Stimulated activated CD8-positive, alpha-beta memory T cell treated with anti-CD3 and anti-CD28 coated beads, Interleukin-4, amount 100 ng/mL, for 1 hour (primary cell): ENCODE measurements at places on chromosomes 7 and 10.

DNA sequence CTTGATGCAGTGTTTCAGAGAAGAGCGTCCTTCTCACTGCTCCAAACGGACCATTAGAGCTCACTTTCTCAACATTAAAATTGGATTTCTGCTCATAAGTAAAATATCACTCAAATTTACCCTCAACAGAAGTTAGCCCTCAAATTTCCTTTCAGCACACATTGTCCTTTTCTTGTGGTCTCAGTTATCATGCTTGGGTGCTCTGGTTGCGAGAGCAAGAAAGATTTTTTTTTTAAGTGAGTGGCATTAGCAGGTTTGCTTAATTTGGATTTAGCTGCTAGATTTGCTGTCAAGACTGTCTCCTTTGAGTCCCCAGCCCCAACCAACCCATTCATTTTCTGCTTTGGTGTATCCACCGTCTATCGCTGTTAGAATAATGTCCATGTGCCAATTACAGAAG is 2.6 kb upstream of the CH25H start:
- no peak for DNase-seq

DNA sequence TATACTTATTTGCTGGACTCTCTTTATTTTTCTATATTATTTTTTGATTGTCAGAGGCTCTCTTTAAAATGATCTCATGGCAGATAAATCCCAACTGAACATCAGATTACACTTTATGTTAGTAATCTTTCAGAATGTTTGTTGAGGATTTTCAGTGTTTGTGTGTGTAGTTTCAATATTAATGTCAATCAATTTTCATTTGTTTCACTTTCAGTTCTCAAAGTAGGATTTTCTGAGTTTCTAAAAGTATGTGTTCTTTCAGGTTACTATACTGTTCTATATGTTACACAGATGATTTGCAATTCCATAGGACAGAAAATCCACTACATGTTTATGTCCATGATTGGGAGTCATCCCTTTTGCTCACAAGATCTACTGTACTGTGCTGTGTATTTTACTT is 311.9 kb upstream of the POT1 start:
- no peak for DNase-seq

GRCh38 chr7:75989500-75990388 is 4.7 kb downstream of the TMEM120A start:
- DNase-seq, result no peak

DNA sequence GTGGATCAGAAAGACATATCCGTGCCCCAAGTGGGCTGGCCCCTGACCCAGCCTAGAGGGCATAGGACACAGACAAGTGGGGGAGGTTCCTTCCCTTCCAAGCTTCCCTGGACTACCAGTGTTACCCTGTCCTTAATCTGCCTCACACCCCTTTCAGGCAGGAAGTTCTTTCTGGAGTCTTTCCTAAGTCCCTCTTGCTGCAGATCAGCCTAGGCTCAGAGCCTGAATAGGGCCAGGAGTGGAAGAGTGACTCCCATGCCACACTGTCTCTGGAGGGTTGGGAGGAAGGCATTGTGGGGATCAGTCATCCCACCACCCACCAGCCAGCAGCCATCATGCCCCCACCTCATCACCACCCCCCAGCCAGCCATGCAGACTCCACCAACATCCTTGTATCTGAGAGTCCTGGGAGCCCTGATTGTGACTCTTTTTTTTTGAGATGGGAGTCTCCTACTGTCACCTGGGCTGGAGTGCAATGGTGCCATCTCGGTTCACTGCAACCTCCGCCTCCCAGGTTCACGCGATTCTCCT is 22.6 kb downstream of the POLL start:
- no peak for DNase-seq
